ENCODE measurements at places on chromosomes 1 and 21. TPM values are rescaled to one million over a fixed set of nuclear protein-coding genes. Genes with fewer than 3 reads are reported as not detected.

- H3K27me3 ChIP-seq: no peaks in the 10 kb centered on the region
- no peak for DNase-seq
- H3K27ac ChIP-seq: no peak overlapping the region
- peaks cover 4% of the 10 kb centered on the region for H3K36me3 ChIP-seq
- no peak overlapping the region for H3K4me3 ChIP-seq
- H3K4me1 ChIP-seq: no peaks in the 10 kb centered on the region
Measured at GRCh38 chr1:53206735-53207379, 10.2 kb downstream of the CPT2 start.

GRCh38 chr1:63915121-63915520 lies 141.3 kb downstream of the ROR1 start:
- no peaks in the 10 kb centered on the region for H3K27me3 ChIP-seq
- no peaks in the 10 kb centered on the region for H3K4me1 ChIP-seq
- no peaks in the 10 kb centered on the region for H3K36me3 ChIP-seq
- H3K4me3 ChIP-seq: no peak overlapping the region
- H3K27ac ChIP-seq: no peak overlapping the region

DNA sequence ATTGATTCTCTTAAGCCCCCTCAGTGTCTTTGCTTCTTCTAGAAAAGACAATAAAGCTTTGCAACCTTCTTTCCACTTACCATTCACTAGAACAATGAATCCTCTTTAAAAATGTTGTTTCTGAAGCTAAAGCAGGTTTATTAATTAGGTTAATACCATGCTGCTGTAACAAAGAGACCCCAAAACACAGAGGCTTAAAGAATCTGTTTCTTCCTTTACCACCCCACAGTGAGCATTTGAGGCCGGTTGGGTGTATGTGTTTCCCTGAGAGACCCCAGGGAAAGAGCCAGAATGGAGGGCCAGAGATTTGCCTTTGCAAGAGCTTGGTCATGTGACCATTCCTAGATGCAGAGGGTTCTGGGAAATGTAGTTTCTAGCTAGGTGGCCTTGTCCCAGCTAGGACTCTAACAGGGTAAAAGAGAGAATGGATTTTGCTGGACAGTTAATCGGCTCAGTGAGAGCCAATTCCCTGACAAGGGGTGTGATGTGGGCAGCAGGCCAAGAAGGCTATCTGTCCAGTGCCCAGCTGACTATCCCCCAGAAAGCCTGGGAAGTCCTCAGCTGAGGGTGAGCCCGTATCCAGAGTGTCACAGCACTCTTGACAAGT lies 191.8 kb upstream of the TMEM51 start:
- H3K27ac ChIP-seq: no peak overlapping the region
- no peak for DNase-seq
- no peaks in the 10 kb centered on the region for H3K27me3 ChIP-seq
- H3K36me3 ChIP-seq: no peaks in the 10 kb centered on the region
- H3K4me1 ChIP-seq: no peaks in the 10 kb centered on the region
- no peak overlapping the region for H3K4me3 ChIP-seq

The KRTAP19-1 gene
- not detected for total RNA-seq

The CD101 gene
- 0.73 TPM for total RNA-seq

DNA sequence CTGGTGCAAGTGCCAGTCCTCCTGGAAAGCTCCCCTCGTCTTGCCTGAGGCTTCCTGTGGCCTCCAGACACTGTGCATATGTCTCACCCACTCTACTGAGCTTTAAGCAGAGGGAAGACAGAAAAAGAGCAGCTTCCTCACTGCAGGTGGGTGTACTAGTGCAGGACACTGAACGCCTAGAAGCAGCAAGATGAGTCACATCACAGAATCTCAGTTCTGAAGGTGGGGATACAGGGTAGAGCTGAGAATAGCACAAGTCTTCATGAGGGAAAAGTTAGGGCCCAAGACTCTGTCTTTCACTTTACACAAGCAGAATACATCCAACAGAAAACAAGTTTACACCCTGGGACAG lies 37.4 kb downstream of the PCAT6 start:
- no peaks in the 10 kb centered on the region for H3K36me3 ChIP-seq
- H3K27ac ChIP-seq: no peak overlapping the region
- DNase-seq: no peak
- H3K4me1 ChIP-seq: no peaks in the 10 kb centered on the region

DNA sequence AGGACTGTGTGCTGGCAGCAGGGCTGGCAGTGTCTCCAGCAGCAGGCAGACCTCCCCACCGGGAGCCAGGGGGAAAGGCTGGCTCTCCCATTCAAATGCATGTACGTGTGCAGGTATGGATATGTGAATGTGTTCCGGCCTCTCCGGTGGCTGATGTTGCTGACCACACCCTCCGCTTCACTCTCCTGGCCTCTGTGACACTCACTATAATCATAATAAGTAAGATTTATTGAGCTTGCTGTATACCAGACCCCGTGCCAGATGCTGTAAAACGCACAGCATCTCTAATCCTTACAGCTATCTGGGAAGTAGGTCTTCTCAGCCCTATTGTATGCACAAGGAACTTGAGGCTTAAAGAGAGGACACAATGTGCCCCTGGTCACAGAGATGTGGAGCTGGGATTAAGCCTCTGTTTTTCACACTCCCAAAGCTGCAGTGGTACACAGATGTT lies 20.5 kb upstream of the ARTN start:
- H3K27me3 ChIP-seq: no peaks in the 10 kb centered on the region
- no peaks in the 10 kb centered on the region for H3K36me3 ChIP-seq
- no peak for DNase-seq
- H3K27ac ChIP-seq: peak overlapping the region; percentile 7
- H3K4me3 ChIP-seq: no peak overlapping the region

DNA sequence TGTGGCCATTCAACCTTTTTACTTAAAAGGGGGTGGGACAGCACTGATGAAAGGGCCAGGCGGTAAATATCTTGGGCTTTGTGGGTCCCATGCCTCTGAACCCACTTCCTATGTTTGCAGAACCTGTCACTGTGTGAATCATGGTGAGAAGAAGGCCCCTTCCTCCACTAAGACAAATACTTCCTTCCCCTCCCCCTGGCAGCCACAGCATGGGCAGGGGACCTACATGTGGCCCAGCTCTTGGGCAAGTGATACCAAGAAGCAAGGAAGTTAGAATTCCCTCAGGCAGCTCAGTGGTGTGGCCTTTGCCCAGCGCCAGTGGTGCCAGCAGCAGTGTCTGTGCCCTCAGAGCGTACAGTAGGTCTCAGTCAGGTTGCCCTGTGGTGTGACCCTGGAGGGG lies 168.6 kb downstream of the TRIM33 start:
- H3K36me3 ChIP-seq: no peaks in the 10 kb centered on the region
- H3K4me1 ChIP-seq: no peaks in the 10 kb centered on the region
- H3K4me3 ChIP-seq: no peak overlapping the region
- H3K27ac ChIP-seq: no peak overlapping the region
- DNase-seq: no peak
- H3K27me3 ChIP-seq: no peaks in the 10 kb centered on the region

DNA sequence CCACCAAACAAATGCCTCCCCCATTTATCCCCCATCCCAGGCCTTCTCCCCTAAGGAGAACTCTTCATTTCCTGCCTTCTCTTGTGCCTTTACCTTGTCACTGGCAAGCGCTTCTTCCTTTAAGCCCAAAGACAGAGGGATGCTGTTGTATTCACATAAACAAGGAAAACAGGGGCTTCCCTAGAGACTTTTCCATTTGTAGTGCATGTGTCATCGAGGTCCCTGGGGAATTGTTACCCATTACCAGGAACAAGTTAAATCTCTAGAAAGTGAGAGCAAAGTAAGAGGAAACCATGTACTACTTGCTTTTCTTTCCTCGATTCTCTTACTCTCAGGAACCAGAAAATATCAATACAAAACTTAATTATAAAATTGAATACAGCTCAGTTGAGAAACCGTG lies 114.4 kb upstream of the DPT start:
- no peaks in the 10 kb centered on the region for H3K36me3 ChIP-seq
- no peaks in the 10 kb centered on the region for H3K27me3 ChIP-seq
- peaks cover under 1% of the 10 kb centered on the region for H3K4me1 ChIP-seq
- no peak overlapping the region for H3K4me3 ChIP-seq
- H3K27ac ChIP-seq: no peak overlapping the region

GRCh38 chr1:116990612-116991151 lies 10.9 kb upstream of the CD101 start:
- H3K27ac ChIP-seq: peak overlapping the region; percentile 82
- no peaks in the 10 kb centered on the region for H3K4me1 ChIP-seq
- no peaks in the 10 kb centered on the region for H3K27me3 ChIP-seq
- DNase-seq: peak; percentile 63

- H3K27me3 ChIP-seq: no peaks in the 10 kb centered on the region
- H3K4me1 ChIP-seq: no peaks in the 10 kb centered on the region
- no peak overlapping the region for H3K4me3 ChIP-seq
- DNase-seq: no peak
Measured at GRCh38 chr21:33187276-33187675, 42.5 kb upstream of the IFNAR2 start.

DNA sequence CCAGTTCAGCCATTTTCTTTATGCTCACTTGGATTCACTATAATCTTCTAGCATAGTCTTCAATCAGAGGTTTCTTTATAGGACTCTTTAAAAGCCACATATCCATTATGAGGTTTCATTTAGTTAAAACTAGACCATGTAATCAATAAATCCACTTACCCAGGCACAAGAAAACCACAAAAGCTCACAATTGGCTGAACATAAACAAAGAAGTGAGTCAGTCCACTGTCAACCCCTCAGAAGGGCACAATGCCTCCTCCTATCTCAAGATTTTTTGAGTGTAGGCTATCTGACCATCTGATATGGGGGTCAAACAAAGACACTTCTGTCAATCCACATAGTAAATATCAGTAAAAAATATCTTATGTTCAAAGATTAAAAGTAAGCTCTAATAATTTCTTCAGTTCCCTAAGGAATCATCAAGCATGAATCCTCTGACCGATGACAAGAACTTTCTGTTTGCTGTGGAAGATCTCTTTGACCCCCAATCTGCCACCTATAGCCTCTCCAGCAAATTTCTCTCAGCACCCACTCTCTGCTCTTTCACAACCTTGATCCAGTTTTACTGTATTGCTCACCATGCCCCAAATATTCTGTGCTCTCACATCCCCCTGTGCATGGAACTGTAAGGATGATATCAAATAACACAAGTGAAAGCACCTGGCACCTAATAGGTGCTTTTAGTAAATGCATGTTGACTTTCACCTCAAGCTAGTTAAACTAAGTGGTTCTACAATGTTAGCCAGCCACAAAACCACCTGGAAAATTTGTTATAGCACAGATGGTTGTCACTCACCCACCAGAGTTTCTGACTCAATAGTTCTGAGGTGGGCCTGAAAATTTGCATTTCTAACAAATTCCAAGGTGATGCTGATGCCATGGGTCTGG lies 16.7 kb downstream of the RAB3B start:
- no peak for DNase-seq
- H3K4me3 ChIP-seq: no peak overlapping the region
- no peak overlapping the region for H3K27ac ChIP-seq
- no peaks in the 10 kb centered on the region for H3K36me3 ChIP-seq

The HNRNPR gene
- total RNA-seq: 56.6 TPM

DNA sequence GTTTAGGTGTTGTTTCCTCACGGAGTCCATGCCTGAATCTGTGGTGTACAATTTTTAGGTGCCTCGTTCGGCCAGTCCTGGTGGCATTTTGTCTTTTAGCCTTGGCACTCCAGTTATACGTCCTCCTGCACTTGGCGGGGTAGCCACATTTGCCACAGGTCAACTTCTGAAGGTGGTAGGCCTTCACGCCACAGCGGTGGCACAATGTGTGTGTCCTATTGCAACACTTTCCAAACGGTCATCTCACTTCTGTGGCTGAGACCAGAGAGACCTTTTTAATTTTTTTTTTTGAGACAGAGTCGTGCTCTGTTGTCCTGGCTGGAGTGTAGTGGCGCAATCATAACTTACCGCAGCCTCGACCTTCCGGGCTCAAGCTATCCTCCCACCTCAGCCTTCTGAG lies 49.1 kb downstream of the CAMTA1 start:
- H3K4me3 ChIP-seq: no peak overlapping the region
- H3K4me1 ChIP-seq: no peaks in the 10 kb centered on the region
- H3K27me3 ChIP-seq: no peaks in the 10 kb centered on the region
- H3K36me3 ChIP-seq: no peaks in the 10 kb centered on the region
- DNase-seq: no peak

- peak; percentile 45 for DNase-seq
- no peak overlapping the region for H3K4me3 ChIP-seq
- H3K4me1 ChIP-seq: no peaks in the 10 kb centered on the region
- no peaks in the 10 kb centered on the region for H3K36me3 ChIP-seq
- no peaks in the 10 kb centered on the region for H3K27me3 ChIP-seq
- H3K27ac ChIP-seq: peak overlapping the region; percentile 38
Measured at GRCh38 chr1:183244466-183244865, 58.4 kb downstream of the LAMC2 start.

The CAMK1G gene
- total RNA-seq: not detected

The LORICRIN gene
- not detected for total RNA-seq

- no peak overlapping the region for H3K27ac ChIP-seq
- no peaks in the 10 kb centered on the region for H3K27me3 ChIP-seq
- no peaks in the 10 kb centered on the region for H3K36me3 ChIP-seq
- H3K4me3 ChIP-seq: no peak overlapping the region
Measured at GRCh38 chr21:15015622-15016471, 49.0 kb downstream of the NRIP1 start.

DNA sequence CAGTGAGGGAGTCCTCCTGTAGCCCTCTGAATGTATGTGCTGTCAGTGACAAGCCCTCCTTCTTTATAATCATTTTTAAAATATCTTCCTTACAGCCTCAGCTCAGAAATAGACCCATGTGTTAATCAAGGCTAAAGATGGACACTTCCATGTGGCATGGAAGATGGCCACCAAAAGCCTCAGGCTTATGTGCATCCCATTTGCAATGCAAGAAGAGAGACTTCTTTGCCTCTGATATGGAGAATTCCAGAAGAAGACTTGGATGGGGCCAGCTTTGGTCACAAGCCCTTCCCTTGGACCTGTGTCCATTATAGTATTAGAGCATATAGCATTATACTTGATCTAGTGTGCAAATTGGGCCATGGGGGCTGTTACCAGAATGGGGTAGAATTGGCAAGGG lies 18.5 kb downstream of the CCDC185 start:
- H3K27me3 ChIP-seq: no peaks in the 10 kb centered on the region
- H3K27ac ChIP-seq: no peak overlapping the region
- no peak overlapping the region for H3K4me3 ChIP-seq
- no peak for DNase-seq

GRCh38 chr1:211783897-211784296 lies 46.7 kb downstream of the LPGAT1 start:
- DNase-seq: no peak
- no peak overlapping the region for H3K27ac ChIP-seq
- no peak overlapping the region for H3K4me3 ChIP-seq
- no peaks in the 10 kb centered on the region for H3K4me1 ChIP-seq

- peaks cover 5% of the 10 kb centered on the region for H3K4me1 ChIP-seq
- peak overlapping the region; percentile 86 for H3K4me3 ChIP-seq
- H3K27ac ChIP-seq: peak overlapping the region; percentile 93
- no peak for DNase-seq
- no peaks in the 10 kb centered on the region for H3K27me3 ChIP-seq
Measured at GRCh38 chr1:15757575-15758342, 836 bp upstream of the FBLIM1 start.

- H3K4me1 ChIP-seq: no peaks in the 10 kb centered on the region
- no peaks in the 10 kb centered on the region for H3K36me3 ChIP-seq
- no peak overlapping the region for H3K27ac ChIP-seq
- no peaks in the 10 kb centered on the region for H3K27me3 ChIP-seq
- H3K4me3 ChIP-seq: no peak overlapping the region
Measured at GRCh38 chr1:18045203-18045602, 62.4 kb upstream of the IGSF21 start.

All from breast epithelium (tissue), 4 donors.